Suprapubic skin (tissue), 4 donors: ENCODE measurements at places on chromosomes 16 and 17. TPM values are rescaled to one million over a fixed set of nuclear protein-coding genes. Genes with fewer than 3 reads are reported as not detected.

KRTAP1-1 gene
- 165 TPM for total RNA-seq

PRCD gene
- 1.3 TPM for total RNA-seq

DBNDD1 gene
- 2.1 TPM for total RNA-seq

C17orf50 gene
- not detected for total RNA-seq

TNFRSF13B gene
- not detected for total RNA-seq

C17orf78 gene
- not detected for total RNA-seq

CACNG3 gene
- total RNA-seq, result not detected

OR3A3 gene
- not detected for total RNA-seq

DNA sequence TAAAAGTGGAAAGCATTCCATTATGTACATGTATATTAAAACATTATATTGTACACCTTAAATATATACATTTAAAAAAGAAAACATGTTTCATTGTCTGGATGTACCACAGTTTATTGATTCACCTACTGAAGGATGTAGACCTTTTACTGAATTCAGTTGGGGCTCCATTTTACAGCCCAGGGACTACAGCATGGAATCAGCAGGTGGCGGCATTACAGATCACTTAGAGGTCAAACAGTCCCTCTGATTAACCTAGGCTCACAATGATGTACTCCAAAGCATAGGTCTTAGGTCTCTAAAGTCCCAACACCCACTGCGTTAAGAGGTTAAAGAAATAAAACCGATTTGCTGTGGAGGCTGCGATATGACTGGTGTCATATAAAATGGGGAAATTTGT lies 490.9 kb downstream of the SHISA9 start:
- H3K4me1 ChIP-seq, result no peaks in the 10 kb centered on the region

DNA sequence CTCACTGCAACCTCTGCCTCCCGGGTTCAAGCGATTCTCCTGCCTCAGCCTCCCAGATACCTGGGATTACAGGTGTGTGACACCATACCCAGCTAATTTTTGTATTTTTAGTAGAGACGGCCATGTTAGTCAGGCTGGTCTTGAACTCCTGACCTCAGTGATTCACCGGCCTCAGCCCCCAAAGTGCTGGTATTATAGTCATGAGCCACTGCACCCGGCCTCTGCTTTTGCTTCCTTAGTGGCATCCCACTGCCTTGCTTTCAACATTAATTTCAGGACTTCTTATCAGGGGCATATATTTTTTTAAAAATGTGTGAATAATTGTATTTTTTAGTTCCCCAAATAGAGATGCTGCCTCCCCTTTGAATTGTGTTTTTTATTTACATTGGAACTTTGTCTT lies 98.8 kb downstream of the SYCE1L start:
- H3K4me1 ChIP-seq, result no peaks in the 10 kb centered on the region
- H3K27me3 ChIP-seq, result no peaks in the 10 kb centered on the region
- no peak for DNase-seq
- no peaks in the 10 kb centered on the region for H3K36me3 ChIP-seq

DNA sequence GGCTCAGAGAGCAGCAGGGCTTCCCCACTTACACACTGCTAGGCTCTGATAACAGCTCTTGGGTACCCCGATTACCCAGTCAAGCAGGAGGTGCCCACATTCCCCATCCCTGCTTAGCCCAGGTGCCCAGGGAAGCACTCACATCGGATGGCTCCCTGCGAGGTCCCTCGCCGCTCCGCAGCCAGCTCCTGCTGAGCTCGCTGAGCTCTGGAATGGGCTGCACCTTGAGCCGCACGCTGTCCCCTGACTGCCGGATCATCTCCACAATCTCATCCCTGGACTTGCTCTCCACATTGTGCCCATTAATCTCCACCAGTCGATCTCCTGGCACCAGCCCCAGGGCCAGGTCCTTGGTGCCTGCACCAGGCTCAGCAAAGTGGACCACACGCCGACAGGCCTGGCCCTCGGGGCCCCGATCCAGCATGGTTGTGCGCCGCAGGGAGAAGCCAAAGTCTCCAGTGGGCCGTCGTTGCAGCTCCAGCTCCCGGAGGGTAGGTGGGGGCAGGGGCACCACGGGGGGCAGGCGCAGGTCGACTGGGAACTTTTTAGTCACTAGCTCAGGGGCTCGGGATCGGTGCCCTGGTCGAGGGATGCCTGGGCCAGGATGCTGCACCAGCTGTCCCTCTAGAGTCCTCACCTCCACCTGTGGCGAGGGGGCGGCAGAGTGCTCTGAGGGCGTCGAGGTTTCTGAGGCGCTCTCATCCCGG lies 14.2 kb downstream of the MYO18A start:
- H3K27me3 ChIP-seq, result no peaks in the 10 kb centered on the region
- H3K27ac ChIP-seq, result no peak overlapping the region
- peaks cover 22% of the 10 kb centered on the region for H3K36me3 ChIP-seq

DNA sequence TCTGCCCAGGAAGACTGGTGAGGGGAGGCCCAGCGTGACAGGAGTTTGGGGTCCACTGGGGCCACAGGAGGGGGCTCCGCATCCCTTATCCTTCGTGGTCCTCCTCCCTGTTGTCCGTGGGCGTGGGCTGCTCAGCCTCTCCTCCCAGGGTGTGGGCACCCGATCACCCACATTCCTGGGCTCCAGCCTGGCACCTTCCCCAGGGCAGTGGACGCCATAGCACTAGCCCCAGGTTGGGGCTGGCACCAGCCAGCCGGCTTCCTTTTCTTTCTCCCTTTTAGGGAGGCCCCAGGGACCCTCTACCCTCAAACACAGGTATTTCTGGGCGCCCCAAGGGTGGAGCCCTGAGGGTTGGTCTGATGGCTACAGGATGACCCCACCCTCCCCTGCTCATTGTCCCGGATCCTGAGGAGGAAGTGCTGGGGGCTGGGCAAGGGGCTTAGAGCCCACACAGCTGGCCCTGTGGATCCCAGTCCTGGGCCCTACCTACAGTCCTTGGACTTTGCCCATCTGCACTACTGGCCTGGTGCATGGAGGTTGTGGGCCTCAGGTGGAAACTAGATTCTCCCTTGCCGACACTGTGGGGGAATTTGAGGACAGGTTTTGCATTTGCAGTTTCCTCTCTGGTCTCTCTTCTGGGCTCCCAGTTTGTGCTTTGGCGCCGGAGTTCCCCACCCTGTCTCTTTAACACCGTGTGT lies 1.1 kb downstream of the KIF1C start:
- DNase-seq, result peak; percentile 67
- H3K27me3 ChIP-seq, result no peaks in the 10 kb centered on the region
- peaks cover 30% of the 10 kb centered on the region for H3K36me3 ChIP-seq
- peaks cover 30% of the 10 kb centered on the region for H3K4me1 ChIP-seq

- H3K4me1 ChIP-seq, result peaks cover 22% of the 10 kb centered on the region
- peak within 1 kb of the TSS; percentile 80 for H3K27ac ChIP-seq
- no peaks in the 10 kb centered on the region for H3K36me3 ChIP-seq
- peaks cover 5% of the 10 kb centered on the region for H3K27me3 ChIP-seq
Measured at GRCh38 chr17:55421179-55421934, at the start of gene MMD. Gene MMD (minus strand): TSS chr17:55421835. CDS start chr17:55421695, 140 bp downstream.

GRCh38 chr16:88782454-88783390 lies 2.3 kb downstream of the PIEZO1 start:
- H3K36me3 ChIP-seq, result no peaks in the 10 kb centered on the region
- peak overlapping the region; percentile 88 for H3K4me3 ChIP-seq
- DNase-seq, result no peak

DNA sequence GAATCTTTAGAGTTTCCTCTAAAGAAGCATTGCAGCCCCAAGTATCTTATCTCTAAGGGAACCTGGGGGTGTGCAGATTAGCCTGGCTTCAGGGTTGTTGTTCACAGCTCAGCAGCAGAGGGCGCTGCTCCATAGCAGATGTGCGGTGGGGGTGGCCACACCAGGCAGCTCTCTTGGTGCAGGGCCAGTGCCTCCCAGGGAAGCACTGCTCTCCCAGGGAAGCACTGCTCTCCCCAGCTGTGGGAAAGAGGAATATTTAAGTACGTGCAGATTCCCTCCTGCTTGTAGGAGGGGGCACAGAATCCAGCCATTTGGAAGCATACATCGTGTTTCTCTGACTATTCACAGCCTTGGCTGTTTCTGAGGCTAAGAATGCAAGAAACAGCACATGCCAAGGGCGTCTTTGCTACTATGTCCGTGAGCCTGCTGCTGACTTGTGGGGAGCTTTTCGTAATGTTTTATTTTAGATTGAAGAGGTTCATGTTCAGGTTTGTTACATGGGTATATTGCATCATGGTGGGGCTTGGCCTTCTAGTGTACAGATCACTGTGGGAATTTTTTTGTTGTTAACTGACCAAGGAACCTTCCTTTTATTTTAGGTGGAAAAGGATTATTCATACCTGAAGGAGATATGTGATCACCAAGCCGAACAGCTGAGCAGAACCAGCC lies 217.8 kb downstream of the SPECC1 start:
- no peaks in the 10 kb centered on the region for H3K27me3 ChIP-seq
- H3K4me1 ChIP-seq, result peaks cover 6% of the 10 kb centered on the region
- H3K27ac ChIP-seq, result no peak overlapping the region
- peak; percentile 85 for DNase-seq
- H3K36me3 ChIP-seq, result peaks cover under 1% of the 10 kb centered on the region

- H3K27me3 ChIP-seq, result no peaks in the 10 kb centered on the region
- no peak overlapping the region for H3K27ac ChIP-seq
- H3K4me1 ChIP-seq, result no peaks in the 10 kb centered on the region
- H3K4me3 ChIP-seq, result no peak overlapping the region
Measured at GRCh38 chr16:64711026-64711425, 410.8 kb downstream of the CDH11 start.

GRCh38 chr16:86387468-86388440 lies 122.6 kb upstream of the FOXF1 start:
- H3K4me1 ChIP-seq, result no peaks in the 10 kb centered on the region
- no peaks in the 10 kb centered on the region for H3K36me3 ChIP-seq
- no peak overlapping the region for H3K4me3 ChIP-seq
- no peak overlapping the region for H3K27ac ChIP-seq
- peaks cover 57% of the 10 kb centered on the region for H3K27me3 ChIP-seq

DNA sequence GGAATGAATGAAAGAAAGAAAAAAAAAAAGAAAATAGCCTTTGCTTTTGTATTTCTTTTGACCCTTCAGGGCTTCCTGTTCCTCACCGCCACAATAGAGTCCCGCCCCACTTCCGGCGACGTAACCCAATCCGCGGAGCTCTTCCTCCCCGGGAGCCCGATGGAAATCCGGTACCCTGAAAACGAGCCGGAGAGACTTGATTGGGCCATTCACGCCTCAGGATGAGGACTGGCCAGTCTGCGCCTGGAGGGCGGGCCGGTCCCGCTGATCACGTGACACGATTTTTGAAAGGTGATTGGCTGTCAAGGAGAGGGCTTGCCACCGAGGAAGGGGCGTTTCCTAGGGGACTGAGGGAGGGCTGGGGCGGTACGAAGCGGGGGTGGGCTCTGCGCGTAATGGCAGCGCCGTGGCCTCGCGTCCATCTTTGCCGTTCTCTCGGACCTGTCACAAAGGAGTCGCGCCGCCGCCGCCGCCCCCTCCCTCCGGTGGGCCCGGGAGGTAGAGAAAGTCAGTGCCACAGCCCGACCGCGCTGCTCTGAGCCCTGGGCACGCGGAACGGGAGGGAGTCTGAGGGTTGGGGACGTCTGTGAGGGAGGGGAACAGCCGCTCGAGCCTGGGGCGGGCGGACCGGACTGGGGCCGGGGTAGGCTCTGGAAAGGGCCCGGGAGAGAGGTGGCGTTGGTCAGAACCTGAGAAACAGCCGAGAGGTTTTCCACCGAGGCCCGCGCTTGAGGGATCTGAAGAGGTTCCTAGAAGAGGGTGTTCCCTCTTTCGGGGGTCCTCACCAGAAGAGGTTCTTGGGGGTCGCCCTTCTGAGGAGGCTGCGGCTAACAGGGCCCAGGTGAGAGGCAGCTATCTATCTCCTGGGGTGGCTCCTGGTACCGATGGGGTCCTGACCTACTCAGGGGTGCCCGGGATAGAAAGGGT lies at the start of the genes PSME3IP1 and RSPRY1:
PSME3IP1 (minus strand) TSS at position 95 of the 927 bp plus-strand sequence. CDS start 12,185 bp downstream, outside the sequence.
RSPRY1 (plus strand) TSS at position 385 of the 927 bp plus-strand sequence. CDS start 18,330 bp downstream, outside the sequence.
- H3K4me3 ChIP-seq, result peak within 1 kb of the TSS; percentile 98
- H3K4me1 ChIP-seq, result peaks cover 37% of the 10 kb centered on the region
- H3K27ac ChIP-seq, result peak within 1 kb of the TSS; percentile 97
- peak; percentile 99 for DNase-seq
- H3K27me3 ChIP-seq, result no peaks in the 10 kb centered on the region

DNA sequence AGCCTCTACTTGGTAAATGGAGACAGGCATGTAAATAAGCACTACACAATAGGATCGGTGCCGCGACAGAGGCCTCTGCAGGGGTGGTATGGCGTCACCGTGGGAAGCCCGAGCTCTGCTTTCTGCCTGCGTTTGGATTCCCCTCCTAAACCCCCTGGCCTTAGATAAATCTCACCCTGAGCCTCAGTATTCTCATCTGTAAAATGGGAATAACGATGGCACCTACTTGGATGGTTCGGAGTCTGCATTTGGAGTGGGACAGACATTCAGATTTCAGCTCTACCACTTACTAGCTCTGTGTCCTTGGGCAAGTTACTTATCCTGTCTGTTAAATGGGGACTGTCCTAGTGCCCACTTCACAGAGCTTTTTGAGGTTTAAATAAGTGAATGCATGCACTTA lies 42.8 kb upstream of the TNRC6A start:
- H3K36me3 ChIP-seq, result no peaks in the 10 kb centered on the region
- DNase-seq, result no peak
- H3K4me1 ChIP-seq, result peaks cover 9% of the 10 kb centered on the region
- no peak overlapping the region for H3K27ac ChIP-seq

DNA sequence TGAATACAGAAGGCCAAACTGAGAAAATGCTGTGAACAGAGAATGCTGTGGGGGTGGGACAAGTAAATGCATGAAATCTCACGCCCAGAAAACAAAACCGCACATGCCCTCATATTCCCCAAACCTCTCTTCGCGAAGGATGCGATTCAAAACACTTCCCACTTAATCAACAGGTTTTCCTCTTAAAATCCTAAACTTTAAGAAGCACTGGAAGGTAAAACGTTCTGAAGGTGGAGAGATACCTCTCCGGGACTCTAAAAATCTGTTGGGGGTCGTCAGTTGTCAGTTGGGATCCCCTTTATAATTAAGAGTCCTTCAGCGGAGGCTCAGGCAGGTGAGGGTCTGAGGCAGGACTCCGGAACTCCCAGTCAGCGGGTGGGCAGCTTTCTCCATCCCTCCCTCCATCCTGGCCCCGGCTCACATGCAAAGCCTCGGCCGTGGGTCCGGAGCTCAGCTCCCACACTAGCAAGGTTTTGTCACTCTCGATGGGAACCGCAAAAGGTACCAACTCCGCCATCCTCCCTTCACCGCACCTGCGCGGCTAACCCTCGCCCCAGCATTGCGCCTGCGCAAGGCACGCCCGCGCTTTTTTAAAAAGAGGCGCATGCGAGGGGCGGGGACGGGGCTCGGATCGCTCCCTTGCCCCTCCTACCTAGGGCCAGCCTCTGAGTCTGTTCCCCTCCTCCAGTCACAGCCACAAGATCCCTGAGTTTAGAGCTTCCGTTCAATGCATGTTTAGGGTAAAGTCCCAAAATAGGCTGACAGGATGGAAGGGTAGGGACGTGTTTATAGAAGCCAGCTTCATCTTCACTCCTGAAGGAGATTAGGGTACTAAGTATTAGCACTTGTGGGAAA lies at the start of gene RDM1:
RDM1 (minus strand) TSS at position 563 of the 855 bp plus-strand sequence; CDS start at position 517, 46 bp downstream.
- DNase-seq, result no peak
- peak within 1 kb of the TSS; percentile 37 for H3K4me3 ChIP-seq
- H3K4me1 ChIP-seq, result peaks cover 8% of the 10 kb centered on the region
- H3K27me3 ChIP-seq, result peaks cover 9% of the 10 kb centered on the region

DNA sequence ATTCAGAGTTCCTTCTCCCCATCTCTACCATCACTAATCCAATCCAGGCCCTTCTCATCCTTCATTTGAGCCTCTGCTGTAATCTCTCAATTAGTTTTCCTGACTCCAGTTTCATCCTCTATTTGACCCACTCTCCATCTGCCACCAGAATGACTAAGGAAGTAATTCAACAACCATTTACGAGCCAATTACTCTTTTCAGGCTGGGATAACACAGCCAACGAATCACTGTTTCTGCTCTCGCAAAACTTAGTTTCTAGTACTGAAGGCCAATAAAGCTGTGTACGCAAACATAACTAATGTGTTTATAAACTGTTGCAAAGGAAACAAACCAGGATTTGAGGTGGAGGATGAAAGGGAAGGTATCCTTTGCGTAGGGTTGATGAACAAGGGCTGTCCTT lies 53.7 kb downstream of the MAP2K6 start:
- H3K4me3 ChIP-seq, result no peak overlapping the region
- no peaks in the 10 kb centered on the region for H3K4me1 ChIP-seq
- no peak for DNase-seq
- H3K27ac ChIP-seq, result no peak overlapping the region
- H3K27me3 ChIP-seq, result no peaks in the 10 kb centered on the region
- H3K36me3 ChIP-seq, result no peaks in the 10 kb centered on the region
